ENCODE measurements at places on chromosomes 3 and 15. TPM values are rescaled to one million over a fixed set of nuclear protein-coding genes. Genes with fewer than 3 reads are reported as not detected.

Gene BCL2A1
- 16.9 TPM for total RNA-seq

DNA sequence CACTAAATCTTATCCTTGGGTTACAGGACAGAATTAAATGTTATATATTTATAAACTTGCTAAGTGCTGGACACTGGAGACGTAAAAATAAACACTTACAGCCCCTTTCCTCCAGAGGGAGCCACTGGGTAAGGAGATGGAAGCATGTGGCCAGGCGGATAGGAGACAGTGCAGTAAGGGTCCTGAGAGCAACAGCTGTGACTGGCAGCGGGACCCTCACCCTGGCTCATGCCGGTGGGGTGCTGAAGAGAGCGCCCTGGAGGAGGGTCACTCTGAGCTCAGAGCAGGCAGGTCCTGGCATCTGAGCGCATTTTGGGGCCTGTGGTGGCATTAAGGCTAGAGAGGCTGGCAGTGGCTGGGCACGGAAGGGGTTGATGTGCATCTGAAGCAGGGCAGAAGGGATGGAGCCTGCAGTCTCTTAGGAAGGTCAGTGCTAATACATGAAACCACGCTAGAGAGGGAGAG, 16.0 kb downstream of the SEC61A1 start:
- peak; percentile 55 for DNase-seq

DNA sequence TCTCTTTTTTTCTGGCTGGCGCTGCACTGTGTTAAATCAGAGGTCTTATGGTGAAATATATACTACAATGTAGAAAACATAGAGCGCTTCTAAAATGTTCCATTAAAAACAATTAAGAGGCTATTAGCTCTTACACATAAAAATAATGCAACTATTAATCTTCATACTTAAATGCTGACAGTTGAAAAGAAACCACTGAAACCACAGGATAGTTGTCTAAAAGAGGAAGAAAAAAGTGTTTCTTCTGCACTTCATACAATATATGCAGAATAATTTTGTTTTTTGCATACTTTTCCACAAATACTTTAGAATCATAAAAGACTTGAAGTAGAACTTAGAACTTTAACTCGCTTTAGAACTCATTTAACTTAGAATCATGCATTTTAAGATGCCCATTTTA, 170.5 kb downstream of the PYDC2 start:
- DNase-seq: no peak

GRCh38 chr15:70339571-70340493, 242.1 kb upstream of the TLE3 start:
- no peak for DNase-seq

Gene PRSS50
- not detected for total RNA-seq

- DNase-seq: no peak
Observed at GRCh38 chr3:14188041-14188754, 9.6 kb downstream of the LSM3 start.

DNA sequence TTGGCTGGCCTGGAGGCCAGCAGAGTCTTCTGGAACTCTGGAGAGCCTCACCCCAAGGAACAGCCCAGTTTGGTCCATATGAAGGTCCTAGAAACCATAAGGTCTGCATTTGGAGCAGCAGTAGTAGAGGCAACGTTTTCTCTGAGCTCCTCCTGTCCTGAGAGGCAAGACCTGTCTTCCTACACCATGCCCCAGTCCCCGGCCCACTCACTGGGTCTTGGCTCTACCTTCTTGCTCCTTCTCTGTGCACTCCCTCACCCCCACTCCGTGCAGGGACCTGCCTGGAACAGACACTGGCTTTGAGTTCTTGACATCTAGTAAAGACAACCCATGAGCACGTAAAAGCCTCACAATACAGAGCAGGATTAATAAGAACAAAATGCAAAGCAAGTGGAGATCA, 76.6 kb downstream of the CHRD start:
- no peak for DNase-seq

Gene FRMD4B
- 5.7 TPM for total RNA-seq

DNA sequence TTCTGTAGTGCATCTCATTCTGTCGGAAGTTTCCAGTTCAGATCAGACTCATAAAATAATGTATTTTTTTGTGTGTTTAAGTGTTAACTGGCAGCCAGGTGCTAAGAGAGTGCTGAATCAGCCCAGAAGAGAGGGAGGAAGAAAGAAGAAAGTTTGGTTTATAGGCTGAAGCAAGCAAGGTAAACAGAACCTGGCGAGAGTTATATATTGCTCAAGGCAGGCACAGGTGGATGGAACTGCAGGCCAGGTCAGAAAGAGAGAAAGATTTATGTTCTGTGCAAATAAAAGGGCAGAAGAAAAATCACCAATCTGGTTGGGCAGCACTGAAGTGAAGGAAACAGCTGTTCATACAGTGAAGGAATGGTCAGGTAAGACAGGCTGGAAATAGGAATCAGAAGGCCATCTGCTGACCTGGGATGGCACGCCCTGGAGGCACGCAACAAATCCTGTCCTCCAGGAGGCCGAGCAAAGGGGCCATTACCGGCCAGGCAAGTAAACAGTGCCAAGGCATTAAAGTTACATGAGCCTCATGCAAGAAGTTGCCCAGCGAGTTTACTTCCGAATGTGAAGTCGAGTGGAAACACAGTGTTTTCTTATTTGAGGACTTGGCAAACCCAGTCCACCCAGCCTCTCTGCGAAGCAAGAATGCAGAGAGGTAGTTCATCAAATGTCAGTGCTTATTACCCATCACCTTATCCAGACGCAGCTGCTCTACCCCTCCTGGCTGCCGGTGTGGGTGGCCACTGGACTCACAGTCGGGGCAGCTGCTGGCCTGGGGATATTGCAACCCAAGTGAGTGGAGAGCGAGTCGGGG, 309.8 kb downstream of the VPS13C start:
- peak; percentile 85 for DNase-seq

Gene FETUB
- total RNA-seq: not detected

GRCh38 chr3:46960081-46960701, 16.4 kb downstream of the CCDC12 start:
- peak; percentile 82 for DNase-seq

DNA sequence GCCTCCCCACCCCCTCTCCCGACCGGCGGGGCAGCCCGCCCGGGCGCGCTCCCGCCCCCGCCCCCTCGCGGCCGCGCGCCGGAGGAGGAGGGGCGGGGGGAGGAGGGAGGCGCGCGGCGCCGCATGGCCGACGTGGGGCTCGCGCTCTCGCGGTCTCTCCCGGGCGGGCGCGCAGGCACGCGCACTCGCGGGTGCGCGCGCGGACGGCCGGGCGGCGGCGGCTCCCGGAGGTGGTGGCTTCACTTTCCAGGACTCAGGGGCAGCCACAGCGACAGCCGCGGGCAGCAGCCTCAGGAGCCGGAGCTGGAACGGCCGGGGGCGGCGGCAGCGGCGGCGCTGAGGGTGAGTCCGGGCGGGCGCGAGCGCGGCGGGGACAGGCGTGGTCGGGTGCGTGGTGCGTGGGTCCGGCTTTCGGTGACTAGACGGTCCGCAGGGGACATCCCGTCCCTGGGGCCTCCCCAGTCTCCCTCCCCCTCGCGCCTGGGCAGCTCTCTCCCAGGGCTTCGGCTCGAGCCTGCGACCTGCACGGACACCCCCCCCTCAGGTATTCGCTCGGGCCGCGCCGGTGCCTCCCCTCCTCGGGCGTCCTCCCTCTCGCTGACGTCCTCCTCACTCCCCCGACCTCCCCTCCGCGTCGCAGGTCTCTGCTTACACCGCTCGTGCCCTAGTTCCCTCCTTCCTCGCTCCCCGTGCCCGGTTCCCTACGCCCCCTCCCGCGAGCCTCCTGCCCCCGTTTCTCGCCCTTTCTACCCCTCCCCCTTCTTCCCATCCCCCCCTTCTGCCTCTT, at the start of gene UBE2E2:
Gene UBE2E2 (plus strand): TSS at position 407 of the 787 bp plus-strand sequence.
- peak; percentile 82 for DNase-seq

Gene IGSF11
- 0.66 TPM for total RNA-seq

GRCh38 chr3:143119009-143119914, at the start of gene CHST2:
TSS of gene CHST2 (plus strand) at chr3:143119771. CDS start at chr3:143120817, 1,046 bp downstream.
- peak; percentile 72 for DNase-seq

- no peak for DNase-seq
Observed at GRCh38 chr3:164806188-164806587, 272.1 kb downstream of the SI start.

All from PC-3 (cell line).